ENCODE measurements at places on chromosomes 11 and 22. TPM values are rescaled to one million over a fixed set of nuclear protein-coding genes. Genes with fewer than 3 reads are reported as not detected.

Gene UBQLN3
- total RNA-seq = not detected

Gene SMCO4
- total RNA-seq = 41.2 TPM

Gene RTN4R
- 2.6 TPM for total RNA-seq

Gene SUN2
- total RNA-seq = 168 TPM

Gene FAM180B
- total RNA-seq = not detected

GRCh38 chr11:20021771-20022362 lies 138.4 kb downstream of the DBX1 start:
- no peaks in the 10 kb centered on the region for H3K36me3 ChIP-seq

DNA sequence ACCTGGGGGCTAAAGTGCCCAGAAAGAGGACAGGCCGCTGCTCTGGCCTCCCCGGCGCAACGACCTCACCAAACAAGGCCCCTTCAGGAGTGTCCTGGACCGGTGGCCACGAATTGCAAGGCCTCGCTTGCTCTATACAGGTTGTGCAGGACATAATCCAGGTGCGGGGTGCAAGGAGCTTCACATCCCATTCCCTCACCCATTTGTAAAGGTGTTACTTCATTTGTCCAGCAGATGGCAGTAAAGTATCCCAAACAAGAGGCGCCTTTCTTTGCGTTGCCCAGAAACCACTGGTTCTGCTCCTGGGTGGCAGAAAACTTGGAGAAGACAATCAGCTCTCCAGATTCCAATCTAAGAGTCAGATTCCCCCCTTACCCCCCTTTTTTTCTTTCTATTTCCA lies 35.9 kb upstream of the PRDM11 start:
- H3K36me3 ChIP-seq = no peaks in the 10 kb centered on the region
- H3K27ac ChIP-seq = no peak overlapping the region
- no peaks in the 10 kb centered on the region for H3K4me1 ChIP-seq
- peaks cover 34% of the 10 kb centered on the region for H3K27me3 ChIP-seq
- no peak overlapping the region for H3K4me3 ChIP-seq

- H3K4me3 ChIP-seq = no peak overlapping the region
- peaks cover 3% of the 10 kb centered on the region for H3K4me1 ChIP-seq
- no peaks in the 10 kb centered on the region for H3K36me3 ChIP-seq
- peaks cover 38% of the 10 kb centered on the region for H3K27me3 ChIP-seq
- no peak overlapping the region for H3K27ac ChIP-seq
Observed at GRCh38 chr22:30824096-30824495, 129.4 kb downstream of the OSBP2 start.

DNA sequence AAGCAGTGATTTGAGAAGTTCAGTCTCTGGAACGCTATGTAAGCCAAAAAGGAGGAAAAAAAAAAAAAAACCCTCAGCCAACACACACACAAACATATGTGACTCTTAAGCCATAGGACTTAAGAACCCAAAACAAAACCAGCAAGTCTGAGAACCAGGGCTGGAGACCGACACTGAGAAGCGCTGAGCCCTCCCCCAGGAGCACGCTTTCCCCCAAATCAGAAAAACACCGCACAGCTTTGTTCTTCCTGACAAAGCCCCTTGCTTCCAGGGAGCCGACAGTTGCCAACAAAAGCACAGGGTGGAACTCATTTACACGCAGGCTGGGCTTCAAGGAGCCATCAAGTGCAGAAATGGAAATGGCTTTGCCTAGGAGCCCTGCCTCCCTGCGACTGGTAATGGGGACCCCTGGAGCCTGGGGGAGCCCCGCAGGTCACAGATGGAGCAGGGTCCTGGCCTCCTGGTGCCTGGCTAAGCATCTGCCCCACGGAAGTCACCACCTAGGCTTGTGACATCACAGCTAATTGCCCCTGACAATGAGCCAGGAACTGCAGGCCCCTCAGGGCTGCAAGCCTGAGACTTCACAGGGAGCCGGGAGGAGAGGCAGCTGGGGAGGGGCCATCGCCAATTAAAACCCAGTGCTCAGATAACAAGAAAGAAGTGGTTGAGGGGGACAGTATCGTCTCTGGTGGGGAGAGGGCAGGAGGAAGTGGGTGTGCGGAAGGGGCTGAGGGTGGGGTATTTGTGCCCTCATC lies 66.9 kb downstream of the NFAM1 start:
- peaks cover 23% of the 10 kb centered on the region for H3K27me3 ChIP-seq
- no peak for DNase-seq
- H3K4me3 ChIP-seq = no peak overlapping the region

GRCh38 chr22:18022876-18023275 lies 1.5 kb downstream of the MICAL3 start:
- H3K4me3 ChIP-seq = peak overlapping the region; percentile 19
- peaks cover 11% of the 10 kb centered on the region for H3K4me1 ChIP-seq
- H3K27me3 ChIP-seq = peaks cover 25% of the 10 kb centered on the region
- no peaks in the 10 kb centered on the region for H3K36me3 ChIP-seq

- H3K4me1 ChIP-seq = no peaks in the 10 kb centered on the region
- peaks cover 23% of the 10 kb centered on the region for H3K36me3 ChIP-seq
Observed at GRCh38 chr22:19066531-19067271, 55.5 kb downstream of the DGCR2 start.

GRCh38 chr22:28015676-28016601 lies 96.9 kb upstream of the PITPNB start:
- H3K36me3 ChIP-seq = no peaks in the 10 kb centered on the region
- H3K4me3 ChIP-seq = no peak overlapping the region
- no peaks in the 10 kb centered on the region for H3K4me1 ChIP-seq
- H3K27me3 ChIP-seq = peaks cover 2% of the 10 kb centered on the region
- H3K27ac ChIP-seq = no peak overlapping the region
- no peak for DNase-seq

DNA sequence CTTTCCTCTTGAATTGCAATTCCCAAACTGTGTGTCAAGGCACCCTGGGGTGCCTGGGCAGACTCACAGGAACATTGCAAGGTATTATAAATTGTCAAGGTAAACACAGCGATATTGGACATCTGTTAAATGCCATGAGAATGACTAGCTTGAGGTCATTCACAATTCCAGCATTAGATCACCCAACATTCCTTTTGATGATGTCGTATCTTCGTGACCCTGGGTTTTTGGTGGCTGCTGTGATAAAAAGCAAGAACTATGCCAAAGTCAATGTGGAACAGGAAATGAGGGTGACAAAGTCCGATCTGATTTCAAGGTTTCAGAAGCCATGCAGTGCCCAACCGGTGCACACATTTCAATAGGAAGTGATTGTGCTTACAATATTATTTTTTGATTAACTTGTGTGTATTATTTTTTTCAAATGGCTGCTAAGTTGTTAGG lies 458.4 kb downstream of the MIAT start:
- H3K4me1 ChIP-seq = no peaks in the 10 kb centered on the region
- H3K27ac ChIP-seq = no peak overlapping the region
- H3K36me3 ChIP-seq = no peaks in the 10 kb centered on the region

DNA sequence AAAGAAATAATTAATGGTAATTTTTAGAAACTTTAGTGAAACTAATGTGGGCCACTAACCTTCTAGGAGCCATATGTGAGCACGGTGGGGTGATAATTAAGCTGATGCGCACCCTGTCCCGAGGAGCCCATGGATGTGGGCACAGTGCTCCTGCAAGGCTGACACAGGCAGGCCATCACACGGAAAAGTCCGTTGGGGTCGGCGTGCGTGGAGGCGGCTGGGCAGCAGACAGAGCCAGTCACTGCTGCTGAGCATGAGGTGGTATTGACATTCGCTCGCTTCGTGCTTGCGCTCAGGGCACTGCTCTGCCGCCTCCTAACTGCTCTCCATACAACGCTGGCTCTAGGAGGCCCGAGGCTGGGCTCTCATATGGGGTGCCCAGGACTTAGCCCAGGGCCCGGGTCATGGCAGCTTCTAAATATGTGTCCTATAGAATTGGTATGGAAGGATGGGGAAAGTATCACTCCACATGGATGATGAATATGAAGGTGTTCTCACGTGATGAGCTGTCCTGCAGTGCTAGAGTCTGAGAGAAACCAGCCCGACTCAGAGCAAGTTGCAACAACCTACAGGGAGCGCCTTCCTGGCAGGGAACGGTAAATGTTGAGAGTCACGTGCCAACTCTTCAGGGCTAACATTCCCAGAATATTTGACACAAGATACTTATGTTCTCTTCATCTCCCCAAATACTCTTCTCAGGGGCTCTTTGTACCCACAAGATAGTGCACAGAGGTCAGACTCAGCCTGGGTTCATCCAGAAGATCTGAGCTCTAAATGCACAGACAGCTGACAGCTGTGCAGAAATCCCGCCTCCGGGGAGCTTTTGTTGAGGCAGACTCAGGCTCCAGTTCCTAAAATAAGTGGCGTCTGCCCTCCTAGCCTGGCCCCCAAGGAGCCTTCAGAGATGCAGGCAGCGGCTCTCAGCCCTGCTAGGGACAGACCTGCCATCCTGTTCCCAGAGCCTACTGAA lies 50.6 kb upstream of the ARFGAP3 start:
- H3K27me3 ChIP-seq = no peaks in the 10 kb centered on the region
- no peak for DNase-seq
- H3K36me3 ChIP-seq = no peaks in the 10 kb centered on the region
- no peaks in the 10 kb centered on the region for H3K4me1 ChIP-seq
- no peak overlapping the region for H3K4me3 ChIP-seq
- no peak overlapping the region for H3K27ac ChIP-seq
